ENCODE measurements at places on chromosomes 7 and 10.

- DNase-seq: no peak
Measured at GRCh38 chr10:13808556-13809391, 222.0 kb downstream of the PRPF18 start.

DNA sequence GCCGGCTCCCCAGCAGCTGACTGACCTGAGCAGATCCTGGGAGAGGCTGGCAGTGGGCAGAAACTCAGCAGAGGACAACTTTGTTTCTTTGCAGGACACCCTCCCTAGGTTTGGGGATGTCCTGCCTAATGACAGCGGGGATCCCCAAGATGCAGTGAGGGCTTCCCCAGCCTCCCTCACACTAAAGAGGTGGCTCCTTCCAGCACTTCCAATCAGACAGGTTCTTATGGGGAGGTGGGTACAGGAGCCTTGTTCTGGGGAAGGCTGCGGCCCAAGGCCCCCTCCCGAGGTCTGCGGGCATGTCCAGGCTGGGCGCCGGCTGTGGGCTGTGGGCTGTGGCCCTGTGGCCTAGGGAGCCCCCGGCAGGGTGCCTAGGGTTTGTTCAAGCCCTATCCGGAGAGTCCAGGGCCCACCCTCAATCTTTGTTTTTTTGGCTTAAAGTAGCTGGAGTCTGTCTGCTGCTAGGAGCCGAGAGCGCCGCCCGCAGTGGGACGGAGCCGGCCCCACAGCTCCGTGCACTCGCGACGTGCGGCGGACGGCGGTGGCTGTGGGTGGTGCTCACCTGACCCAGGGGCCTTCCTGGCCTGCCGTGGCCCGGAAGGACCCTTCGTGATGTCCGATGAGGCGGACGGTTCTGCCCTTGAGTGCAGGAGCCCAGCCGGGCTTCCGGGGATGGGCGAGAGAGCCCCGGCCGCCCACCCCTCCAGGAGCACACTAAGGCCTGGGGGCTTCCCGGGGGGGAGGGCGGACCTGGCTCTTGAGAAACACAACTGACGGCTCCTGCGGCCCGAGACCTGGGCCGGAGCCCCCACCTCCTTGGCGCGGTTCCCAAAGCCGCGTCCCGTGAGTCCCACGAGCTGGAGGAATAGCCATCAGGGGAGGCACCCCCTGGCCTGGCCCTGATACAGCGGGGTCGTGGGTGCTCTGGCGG is 57.2 kb downstream of the PDGFA start:
- no peak for DNase-seq

GRCh38 chr10:27526242-27526641 is 22.1 kb downstream of the RAB18 start:
- no peak for DNase-seq

DNA sequence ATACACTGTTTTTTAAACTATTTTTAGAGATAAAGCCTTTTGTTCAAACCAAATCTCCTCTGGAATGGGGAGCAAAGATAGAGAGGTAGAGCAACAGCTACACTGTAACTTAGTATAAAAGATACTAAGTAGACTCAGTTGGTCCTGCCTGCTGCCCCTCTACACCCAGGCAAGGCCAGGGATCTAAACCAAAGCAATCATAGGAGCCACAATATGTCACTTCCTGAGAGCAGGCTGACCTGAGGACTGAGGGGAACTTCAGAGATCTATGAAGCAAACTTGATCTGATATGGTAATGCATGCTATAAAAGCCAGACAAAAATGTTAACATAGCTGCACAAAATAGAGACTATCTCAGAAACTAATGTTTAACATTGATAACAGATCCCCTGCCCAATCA is 7.0 kb upstream of the TRDMT1 start:
- DNase-seq: no peak

- no peak for DNase-seq
Measured at GRCh38 chr7:50787825-50788224, 5.1 kb upstream of the GRB10 start.

GRCh38 chr7:84363741-84364140 is 169.2 kb upstream of the SEMA3A start:
- DNase-seq: no peak

DNA sequence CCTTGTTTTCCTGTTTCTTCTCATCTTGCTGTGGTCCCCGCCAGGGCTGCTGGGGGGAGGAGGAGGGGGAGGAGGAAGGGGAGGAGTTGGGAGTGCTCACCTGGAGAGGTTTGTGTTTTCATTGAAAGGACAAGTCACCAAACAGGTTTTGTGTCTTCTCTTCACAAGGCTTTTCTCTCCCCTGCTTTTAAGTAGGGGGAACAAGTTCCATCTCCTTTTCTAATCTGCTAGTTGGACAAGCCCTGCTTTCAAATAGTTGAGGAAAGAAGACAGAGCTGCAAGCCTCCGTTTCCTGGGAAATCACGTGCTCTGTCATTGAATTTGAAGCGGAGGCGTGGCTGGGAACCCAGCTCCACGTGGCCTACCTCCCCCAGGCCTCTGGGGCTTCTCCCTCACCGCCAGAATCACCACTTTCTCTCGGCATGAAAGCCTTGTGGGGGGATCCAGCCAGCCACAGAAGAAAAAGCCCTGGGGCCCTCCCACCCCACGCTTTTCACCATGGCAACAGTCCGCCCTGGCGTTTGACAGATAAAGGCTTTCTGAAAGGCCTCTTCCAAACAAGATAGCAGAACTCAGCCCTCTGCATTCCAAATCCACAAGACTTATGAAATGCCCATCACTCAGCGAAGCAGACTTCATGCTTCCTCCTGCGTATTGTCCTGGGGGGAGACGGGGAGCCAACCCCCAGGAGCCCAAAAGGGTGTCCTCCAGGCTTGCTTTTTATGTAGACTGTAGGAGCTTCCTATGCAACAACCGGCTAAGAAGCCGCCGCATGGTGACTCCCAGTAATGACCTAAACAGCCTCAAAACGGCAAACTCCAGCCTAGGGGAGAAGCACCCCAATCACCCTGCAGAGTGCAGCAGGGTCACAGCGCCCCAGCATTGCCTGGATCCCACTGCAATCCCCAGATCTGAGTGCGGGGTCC is 51.7 kb downstream of the PROSER2 start:
- peak; percentile 39 for DNase-seq

- no peak for DNase-seq
Measured at GRCh38 chr10:8312781-8313180, 258.3 kb downstream of the GATA3 start.

DNA sequence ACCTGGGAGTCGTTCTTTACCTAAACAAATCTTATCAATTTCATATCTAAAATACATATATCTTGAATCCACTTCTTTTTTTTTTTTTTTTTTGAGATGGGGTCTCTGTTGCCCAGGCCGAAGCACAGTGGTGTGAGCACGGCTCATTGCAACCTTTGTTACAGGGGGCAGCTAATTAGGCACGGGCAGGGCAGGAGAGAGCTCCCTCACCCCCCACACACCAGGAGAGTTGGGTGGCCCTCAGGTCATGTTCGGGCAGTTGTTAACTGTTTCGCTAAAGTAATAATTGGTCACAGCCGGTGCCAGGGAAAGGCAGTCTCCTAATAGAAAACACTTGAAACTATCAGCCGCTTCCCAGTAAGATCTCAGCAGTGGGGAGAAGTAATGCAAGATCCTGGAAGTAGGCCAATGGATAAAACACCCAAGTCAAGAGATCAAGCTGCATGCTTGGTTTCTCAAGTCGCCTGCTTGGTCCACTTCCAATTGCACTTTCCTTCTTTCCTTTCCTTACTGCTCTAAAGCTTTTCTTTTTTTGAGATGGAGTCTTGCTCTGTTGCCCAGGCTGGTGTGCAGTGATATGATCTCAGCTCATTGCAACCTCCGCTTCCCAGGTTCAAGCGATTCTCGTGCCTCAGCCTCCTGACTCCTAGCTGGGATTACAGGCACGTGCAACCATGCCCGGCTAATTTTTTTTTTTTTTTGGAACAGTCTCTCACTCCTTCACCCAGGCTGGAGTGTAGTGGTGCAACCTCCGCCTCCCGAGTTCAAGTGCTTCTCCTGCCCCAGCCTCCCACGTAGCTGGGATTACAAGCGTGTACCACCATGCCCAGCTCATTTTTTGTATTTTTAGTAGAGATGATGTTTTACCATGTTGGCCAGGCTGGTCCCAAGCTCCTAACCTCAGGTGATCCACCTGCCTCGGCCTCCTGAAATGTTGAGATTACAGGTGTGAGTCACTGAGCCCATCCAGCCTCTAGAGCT is 21.3 kb upstream of the EFCAB10 start:
- no peak for DNase-seq

DNA sequence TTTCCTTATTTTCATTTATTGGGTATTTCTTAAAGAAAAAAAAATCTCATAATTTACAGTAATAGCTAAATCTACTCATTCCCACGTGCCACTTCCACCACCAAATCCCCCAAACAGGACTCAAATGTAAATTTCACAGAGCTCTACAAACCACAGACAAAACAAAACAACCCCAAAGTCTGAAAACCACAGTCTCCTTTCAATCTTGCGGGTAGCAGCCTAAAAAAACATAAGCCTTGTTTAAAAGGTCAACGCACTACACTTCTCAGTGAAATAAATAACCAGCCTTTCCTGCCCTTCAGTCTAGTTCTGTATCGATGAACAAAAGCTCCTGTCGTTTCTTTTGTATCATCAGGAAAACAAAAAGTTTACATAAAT is 121.8 kb upstream of the AFAP1L2 start:
- DNase-seq: no peak

DNA sequence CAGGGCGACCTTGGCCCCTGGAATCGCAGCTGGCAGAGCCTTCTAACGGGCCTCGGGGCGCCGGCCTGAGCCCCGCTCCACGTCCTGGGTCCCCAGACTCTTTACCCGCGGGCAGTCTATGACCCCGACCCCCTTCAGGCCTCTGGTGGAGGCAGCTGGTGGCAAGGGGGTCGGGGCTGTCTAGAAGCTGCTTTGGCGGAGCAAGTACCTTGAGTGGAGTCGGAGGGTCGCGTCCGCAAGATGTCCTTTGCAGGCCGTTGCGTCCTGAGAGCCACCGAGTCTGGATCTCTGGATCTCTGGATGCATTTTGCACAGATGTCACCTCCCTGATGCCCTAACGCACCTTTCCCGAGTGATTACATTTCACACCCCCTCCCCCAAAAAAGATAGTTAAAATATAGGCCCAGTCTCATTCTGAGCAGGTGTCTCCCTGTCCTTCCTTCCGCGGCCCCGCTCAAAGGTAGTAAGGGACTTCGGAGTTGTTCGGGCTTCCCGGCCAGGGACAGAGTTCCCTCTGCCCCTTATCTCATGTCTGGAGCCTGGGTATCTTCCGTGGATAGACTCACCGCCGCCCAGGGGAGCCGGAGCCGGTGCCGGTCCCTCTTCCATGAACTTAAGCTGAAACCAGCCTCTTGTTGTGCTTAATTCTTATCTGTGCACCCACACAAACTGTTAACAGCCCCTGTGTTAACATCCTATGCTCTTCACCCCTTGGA is 457 bp downstream of the ACADSB start:
- DNase-seq: no peak

DNA sequence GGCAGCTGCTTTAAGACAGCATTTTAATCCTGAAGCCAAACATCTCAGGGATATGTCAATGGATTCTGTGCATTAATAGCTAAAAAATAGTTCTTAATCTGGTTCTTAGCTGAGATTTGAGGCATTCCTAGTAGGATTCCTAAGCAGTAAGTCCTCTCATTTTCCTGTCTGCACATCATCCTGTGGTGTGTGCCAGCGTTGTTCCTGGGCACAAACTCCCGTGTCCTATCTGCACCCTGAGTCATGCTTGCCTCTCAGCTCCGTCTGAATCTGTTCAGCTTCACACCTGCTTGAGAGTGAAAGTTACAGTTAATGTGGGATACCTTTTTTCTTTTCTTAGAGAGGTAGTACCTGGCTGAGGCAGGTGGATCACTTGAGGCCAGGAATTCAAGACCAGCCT is 19.5 kb downstream of the BAG3 start:
- no peak for DNase-seq

DNA sequence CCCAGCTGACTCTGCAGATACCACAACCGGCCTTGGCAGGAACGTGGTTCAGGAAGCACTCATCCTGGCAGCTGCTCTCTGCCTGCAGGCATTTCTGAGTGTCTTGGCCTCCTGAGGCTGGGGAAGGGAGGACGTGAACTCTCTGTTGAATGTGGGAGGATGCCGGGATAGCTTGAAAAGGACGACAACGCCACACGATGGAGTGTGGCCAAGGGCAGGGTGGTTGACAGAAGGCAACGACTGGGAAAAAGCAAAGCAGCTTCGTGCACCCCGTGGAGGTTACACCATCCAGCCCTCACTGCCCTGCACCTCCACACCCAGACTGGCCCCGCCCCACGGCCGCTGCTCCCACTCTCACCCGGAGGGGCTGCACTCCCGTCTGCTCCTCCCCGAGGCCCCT is 466.1 kb upstream of the FOXK1 start:
- DNase-seq: no peak

DNA sequence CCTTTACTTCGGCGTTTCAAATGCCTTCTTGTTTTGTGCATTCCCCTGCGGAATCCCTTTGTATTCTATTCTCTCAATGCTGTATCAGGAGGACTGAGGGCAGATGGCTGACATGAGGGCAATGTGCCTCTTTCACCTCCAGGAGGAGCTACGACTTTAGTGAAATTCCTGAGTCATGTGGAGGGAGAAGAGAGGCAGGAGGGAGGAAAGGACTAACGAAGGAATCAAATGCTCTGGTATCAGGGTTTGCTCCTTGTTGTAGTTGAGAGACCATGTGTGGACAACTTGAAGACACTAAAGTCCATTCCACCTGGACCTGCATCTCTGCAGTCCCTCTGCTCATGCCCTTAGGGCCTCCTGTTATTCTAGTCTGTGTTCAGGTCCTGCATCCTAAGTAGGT is 40.2 kb upstream of the PRSS58 start:
- no peak for DNase-seq

DNA sequence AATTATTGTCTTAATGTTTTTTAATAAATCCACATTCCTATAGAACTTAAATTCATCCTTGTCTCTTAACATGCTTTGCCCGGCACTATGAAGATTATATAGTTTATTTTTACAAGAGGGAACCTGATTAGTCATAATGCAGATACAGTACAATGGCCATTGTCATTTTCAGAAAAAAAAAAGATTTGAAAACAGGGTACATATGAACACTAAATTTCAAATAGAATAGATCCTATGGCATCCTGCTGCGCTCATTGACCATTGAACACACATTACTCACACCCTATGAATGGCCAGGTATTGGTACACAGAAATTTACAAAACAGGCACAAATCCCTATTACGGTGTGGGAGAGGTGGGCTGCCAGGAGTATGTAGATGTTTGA is 2.0 kb upstream of the KLF6 start:
- DNase-seq: no peak

DNA sequence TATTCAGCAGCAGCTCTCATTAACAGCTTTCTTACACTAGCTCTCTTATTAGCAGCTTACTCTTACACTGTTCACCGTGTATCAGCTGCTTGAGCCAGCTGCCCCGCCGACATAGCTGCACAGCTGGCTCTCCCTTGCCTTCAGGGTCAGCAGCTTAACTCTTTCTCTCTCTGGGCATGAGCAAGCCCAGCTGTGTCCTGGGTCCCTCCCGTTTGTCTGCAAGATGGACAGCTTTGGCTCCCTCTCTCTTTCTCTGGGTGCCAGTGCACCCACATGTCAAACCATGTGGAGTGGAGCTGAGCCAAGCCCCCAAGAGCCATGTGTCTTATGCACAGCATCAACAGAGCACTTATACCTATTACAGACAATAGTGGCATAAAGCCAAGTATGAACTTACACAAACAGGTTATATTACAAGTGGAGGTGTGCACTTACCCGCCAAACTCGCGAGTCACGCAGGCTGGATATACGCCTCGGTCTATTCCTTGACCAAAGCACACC is 35.7 kb upstream of the MTPAP start:
- DNase-seq: no peak

- DNase-seq: no peak
Measured at GRCh38 chr7:36621396-36621795, 102.9 kb downstream of the AOAH start.

GRCh38 chr10:22988581-22989360 is 60.9 kb downstream of the ARMC3 start:
- DNase-seq: no peak

GRCh38 chr10:46523119-46523961 is 33.1 kb downstream of the GPRIN2 start:
- DNase-seq: no peak

All from SK-N-MC (cell line).